GM13977 (cell line): ENCODE measurements at places on chromosomes 2 and 18.
A peak's percentile ranks its signal among the peaks of the same experiment; 100 is the strongest.

GRCh38 chr2:13481201-13481600 lies 764.5 kb downstream of the TRIB2 start:
- no peak for DNase-seq

- no peak for DNase-seq
Observed at GRCh38 chr18:55405893-55406406, 182.0 kb downstream of the TCF4 start.

DNA sequence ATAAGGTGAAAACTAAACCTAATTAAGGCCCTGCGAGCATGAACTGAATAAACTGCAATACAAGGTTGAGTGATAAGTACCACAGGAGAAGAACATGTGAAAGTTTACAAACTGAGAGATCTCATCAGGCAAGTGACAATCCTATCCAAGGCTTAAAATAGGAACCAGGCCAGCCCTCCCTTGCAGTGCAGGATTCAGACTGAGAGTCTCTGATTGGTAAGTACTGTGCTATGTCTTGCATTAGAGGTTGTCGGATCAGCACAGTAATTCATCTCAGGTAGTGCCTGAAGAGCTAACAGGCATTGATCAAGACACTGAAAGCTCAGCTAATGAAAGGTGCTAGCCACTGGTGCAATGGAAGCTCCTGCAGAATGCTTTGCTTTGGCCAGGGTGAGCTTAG lies 801.7 kb upstream of the ID2 start:
- DNase-seq, result no peak

DNA sequence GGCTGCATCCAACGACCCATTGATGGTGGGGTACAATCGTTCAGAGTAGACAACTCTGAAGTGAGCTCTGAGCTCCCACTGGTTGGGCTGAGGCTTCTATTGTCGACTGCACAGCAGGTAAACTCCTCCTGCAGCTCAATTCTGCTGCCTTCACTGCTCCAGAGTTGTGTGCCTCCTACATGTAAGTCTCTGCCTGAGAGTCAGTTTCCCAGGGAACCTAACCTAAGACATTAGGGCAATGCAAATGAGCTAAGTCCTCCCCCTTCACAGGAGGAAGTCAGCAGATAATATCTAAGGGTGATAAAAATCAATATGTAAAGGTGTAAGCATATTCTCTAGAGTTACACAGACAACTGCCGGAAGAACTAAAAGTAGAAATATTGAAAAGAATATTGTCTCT lies 22.5 kb upstream of the ACYP2 start:
- no peak for DNase-seq

DNA sequence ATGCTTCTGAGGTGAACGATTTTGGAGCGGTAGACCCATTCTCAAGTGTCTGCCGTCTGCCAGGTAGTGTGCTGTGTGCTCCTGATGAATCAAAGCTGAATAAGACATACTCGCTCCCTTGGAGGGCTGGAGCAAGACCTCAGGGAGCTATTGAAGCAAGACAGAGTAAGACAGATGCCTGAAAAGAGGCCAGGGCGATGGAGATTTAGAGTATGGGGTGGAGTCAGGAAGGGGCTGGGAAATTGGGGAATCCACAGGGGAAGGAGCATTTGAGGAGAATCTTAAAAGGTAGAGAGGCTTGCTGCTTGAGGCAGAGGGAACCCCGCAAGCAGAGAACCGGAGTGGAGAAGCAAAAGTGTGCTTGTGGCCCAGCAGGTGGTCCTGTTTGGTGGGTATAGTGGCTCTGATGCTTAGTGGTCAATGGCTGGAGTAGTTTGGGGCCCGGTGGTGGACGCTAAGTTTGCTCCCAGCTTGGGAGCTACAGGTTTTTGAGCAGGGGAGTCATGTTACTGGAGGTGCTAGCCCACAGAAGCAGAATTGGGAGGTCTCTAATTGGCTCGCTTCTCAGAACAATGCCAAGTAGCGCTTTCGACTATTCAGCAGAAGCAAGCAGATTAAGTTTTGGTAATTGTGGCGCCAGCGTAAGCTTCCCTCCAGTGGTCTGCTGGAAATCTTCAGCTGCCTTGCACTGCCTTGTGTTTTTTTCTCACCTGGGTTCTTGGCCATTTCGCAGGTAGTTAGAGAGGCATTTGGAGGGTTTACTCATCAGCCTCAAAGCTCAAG lies 2.0 kb downstream of the CNNM4 start:
- DNase-seq, result peak; percentile 50

- peak; percentile 54 for DNase-seq
Observed at GRCh38 chr2:224038049-224038829, 847 bp downstream of the SERPINE2 start.

GRCh38 chr2:9228088-9228751 lies 21.6 kb downstream of the ASAP2 start:
- no peak for DNase-seq

- no peak for DNase-seq
Observed at GRCh38 chr2:58767828-58768714, 526.9 kb upstream of the FANCL start.

DNA sequence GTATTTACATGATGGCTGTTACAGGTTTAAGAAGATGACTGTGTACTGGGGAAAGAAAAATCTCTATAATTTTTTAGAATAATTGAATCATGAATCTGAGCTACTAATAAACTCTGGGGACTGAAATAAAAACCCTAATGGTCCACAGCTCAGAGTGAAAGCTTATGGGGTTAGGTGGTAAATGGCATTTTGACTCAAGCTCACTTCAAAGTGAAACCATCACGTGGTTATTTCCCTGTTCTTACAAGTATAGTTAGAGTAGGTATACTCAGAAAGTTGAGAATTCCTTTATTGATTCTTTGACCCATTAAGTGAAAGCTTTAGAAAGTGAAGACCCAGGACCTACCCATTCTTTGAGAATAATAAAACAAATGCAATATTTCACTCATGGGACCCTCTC lies 626.2 kb upstream of the SETBP1 start:
- no peak for DNase-seq

DNA sequence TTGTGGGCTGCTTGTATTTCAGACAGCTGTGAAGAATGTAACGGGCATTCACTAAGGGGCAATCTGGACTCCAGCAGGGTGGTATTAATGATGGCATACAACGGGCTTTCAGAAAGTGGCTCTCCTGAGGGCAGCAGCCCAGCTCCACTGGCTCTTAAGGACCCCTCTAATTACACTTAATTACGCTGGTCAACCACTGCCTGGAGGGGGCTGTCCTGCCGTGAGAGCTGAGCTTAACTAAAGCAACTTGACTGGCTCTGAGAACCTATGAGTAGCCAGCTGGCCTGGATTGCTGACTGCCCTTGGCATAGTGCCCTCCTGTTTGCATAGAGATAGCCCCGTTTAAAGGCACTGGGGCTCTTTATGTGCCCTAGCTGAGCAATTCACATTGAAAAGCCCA lies 3.8 kb downstream of the LIPG start:
- no peak for DNase-seq

DNA sequence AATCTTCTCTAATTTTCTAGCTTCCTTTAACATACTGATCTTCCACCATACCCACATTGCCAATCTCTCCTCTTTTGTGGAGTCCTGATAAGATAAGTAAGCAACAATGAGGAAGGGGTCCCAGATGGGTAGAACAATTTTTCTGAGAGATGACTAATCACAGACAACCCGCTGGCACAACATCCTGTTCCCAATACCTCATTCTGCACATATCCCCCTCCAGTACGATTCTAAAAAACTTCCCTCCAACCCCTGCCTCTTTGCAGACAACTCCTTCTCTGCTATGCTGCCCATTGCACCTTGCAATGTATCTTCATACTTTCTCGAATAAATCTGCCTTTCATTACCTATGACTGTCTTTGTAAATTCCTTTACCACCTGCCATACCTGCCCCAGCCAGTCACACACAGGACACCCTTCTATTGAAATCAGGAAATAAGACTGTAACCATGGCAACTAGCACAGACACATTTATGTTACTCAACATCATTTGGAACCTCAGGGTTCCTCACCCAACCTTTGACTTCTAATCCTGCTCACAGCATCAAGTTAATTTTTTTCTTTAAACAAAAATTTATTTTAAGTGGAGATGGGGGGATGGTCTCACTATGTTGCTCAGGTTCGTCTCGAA lies 7.4 kb upstream of the EXOC6B start:
- no peak for DNase-seq

GRCh38 chr2:113093613-113093977 lies 25.8 kb downstream of the IL1F10 start:
- DNase-seq, result no peak

- DNase-seq, result no peak
Observed at GRCh38 chr2:188610827-188611226, 319.2 kb downstream of the GULP1 start.

DNA sequence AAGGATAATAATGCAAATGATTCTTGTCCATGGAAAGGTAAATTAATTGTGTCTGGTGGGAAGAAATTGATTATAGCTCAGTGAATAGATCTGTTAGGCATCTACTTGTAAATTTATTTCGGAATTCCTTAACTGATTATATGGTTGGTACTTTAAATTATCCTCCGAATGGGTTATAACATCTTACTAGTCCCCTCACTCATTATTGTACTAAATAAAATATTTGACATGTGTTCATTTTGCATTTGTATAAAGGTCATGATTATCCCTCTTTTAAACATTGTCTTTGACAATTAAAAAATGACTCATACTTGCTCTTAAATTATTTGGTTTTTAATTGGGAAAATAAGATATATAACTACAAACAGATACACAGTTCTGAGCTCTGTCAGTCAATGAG lies 47.4 kb downstream of the CAVIN2 start:
- DNase-seq, result no peak

DNA sequence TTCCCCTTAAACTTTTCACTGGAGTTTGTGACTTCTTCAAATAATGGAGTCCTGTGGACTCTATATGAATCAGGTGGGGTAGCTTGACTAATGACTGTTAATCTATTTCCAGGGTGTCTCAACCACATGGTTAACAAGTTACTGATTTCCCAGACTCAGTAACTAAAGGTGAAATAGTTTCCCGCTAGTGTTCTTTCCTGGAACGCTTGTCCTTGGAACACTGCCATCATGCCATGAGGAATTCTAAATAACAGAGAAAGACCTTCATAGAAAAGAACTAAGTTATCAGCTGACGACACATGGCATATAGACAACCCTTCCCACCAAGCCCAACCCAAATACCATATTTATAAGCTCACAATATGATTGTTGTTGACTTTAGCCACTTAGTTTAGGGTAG lies 1027.9 kb upstream of the FAM98A start:
- DNase-seq, result no peak

GRCh38 chr2:237869343-237870102 lies 10.1 kb downstream of the RAMP1 start:
- DNase-seq, result no peak

GRCh38 chr2:7994397-7994951 lies 687.4 kb upstream of the ID2 start:
- no peak for DNase-seq
